ENCODE measurements at places on chromosomes 3 and 15.

- no peak for DNase-seq
Observed at GRCh38 chr15:53233801-53234200, 443.7 kb upstream of the ONECUT1 start.

GRCh38 chr3:175295248-175296130 lies 436.4 kb downstream of the NAALADL2 start:
- no peak for DNase-seq

DNA sequence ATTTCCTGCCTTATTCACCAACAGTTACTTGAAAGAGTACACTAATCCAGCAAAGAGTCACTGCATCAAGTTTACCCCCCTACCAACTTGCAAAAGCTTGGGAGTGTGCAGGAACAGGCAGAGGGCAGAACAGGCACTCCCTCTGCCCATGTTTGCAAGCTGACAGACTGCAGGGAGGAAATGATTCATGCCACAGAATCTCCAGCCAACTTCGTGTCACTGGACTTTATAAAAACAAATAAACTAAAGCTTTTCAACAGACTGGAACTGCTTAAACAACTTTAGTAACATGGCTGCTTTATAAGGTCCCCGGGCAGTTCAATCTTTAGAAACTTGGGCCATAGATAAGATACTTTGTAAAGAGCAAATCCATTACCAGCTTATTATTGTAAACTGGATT lies 129.5 kb downstream of the THRB start:
- DNase-seq = no peak

DNA sequence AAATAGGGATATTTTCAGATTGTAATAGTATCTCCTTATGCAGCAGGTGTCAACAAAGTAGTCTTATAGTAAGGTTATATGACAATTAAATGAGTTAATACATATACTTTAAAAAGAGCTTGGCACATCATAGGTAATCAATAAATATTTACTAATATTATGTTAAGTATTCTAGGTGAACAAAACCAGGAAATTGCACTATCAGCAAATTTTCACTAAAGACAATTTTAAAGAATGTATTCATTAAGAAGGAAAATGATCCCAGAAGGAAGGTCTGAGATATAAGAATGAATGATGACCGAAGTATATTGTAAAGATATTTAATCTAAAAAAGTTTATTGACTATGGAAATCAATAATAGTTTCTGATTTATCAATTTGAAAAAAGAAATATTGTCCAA lies 281.9 kb downstream of the ADAMTSL3 start:
- no peak for DNase-seq

DNA sequence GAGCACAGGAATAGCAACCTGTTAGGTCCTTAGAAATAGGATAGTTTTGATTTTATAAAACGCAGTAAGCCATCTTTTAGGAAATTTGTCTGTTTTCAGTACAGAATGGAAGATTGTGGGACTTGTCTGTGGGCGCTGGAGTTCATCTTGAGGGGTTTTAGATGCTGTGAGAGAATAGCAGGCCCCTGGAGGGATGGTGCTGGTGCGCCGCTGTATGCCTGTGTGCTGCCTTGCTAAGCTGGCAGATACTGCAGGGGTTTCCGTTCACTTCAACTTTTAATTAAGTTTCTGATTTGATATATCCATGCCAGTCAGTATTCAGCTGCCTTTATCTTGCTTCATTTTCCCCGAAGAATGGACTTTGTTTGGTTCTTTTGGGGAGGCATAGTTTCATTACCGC lies 4.2 kb downstream of the CACNA2D3 start:
- no peak for DNase-seq

DNA sequence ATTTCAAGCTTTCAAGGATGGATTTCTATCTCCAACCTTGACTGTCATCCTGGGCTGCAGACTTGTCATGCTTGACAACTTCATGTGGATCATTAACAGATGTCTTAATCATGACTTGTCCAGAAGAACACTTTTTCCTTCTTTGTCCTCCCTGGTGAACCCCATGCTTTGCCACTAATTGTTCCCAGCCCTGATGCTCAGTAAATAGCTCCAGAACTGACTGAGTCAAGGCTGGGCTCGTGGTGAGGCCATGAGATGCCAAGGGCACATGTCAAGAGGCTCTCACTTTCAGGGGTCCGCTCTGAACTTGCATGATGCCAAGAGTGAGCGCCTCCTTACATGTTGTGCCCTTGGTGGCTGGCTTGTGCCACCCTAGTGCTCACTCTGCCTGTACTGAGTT lies 48.9 kb upstream of the KY start:
- no peak for DNase-seq

DNA sequence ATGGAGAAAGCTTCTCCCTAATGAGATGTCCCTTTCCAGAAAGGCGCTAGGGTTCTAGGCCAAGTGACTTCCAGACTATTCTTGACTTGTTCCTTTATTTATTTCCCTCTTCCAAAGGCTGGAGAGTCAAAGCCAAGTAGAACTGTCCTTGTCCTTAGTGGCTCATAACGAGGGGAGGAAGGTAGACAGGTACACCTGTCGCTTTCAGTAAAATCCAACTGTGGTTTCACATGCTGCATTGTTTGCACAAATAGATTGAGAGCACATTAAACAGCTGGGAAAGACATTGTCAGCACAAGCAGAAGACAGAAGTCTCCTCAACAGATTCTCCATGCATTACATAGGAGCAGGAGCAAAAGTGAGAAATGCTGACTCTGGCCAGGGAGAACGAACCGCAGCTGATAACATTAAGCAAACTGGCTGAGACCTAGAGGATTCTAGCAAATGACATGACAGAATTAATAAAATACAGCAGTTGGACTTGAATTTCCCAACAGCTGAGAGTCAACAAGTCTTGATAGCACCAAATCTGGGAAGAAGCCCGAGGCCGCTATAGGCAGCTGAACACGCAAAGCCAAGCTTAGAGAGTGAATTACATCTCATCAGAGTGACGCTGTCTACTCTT lies 227.7 kb downstream of the TLE3 start:
- DNase-seq = no peak

- DNase-seq = no peak
Observed at GRCh38 chr15:36185845-36186244, 393.6 kb upstream of the CDIN1 start.

GRCh38 chr3:115533218-115533617 lies 90.1 kb upstream of the GAP43 start:
- no peak for DNase-seq

GRCh38 chr15:93066834-93067648 lies 22.0 kb downstream of the RGMA start:
- no peak for DNase-seq

DNA sequence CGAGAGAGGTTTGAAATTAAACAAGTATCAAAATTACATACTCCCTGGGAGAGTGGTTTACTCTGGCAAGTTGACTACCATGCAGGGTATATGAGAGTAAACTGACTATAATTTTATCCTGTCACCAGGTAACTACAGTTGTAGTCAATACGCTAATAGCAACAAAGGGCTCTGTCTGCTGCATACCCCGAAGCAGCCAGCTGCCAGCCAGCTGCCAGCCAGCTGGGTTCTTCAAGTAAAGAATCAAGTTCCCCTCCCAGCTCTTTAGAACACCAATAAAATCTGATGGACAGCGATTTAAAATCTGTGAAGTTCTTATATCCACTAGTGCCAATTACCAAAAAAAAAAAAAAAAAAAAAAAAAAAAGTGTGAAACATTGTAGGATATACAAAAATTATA lies 417.7 kb upstream of the CFAP20DC start:
- no peak for DNase-seq

DNA sequence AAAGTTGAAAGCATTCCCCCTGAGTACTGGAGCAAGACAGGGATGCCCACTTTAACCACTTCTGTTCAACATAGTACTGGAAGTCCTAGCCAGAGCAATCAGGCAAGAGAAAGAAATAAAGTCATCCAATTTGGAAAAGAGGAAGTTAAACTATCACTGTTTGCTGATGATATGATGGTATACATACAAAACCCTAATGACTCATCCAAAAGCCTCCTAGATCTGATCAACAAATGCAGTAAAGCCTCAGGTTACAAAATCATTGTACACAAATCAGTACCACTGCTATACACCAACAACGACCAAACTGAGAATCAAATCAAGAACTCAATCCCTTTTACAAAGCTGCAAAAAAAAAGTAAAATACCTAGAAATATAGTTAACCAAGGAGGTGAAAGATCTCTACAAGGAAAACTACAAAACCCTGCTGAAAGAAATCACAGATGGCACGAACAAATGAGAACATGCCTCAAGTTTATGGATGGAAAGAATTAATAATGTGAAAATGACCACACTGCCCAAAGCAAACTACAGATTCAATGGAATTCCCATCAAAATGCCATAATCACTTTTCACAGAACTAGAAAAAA lies 40.3 kb downstream of the RPL39L start:
- DNase-seq = no peak

DNA sequence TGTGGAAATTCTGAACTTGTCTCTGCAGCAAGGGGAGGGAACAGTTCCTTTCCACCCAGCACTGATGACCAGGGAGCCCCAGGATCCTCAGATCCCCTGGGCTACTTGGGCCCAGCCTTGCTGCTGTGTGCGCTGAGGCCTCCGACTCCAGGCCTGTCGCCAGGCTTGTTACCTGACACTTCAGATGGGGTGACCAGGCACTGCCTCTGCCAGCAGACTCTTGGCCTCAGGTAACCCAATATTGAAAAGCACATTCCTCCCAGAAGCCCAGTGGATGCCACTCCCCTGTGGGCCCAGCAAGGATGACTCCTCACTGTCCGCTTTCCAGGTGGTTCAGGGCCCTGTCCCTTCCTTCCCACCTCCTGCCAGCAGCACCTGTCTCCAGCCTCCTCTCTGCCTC lies 3.5 kb upstream of the PLA2G4E start:
- no peak for DNase-seq

GRCh38 chr15:74502301-74502700 lies 38.7 kb upstream of the ARID3B start:
- DNase-seq = no peak

GRCh38 chr3:60142009-60142408 lies 1092.2 kb upstream of the CFAP20DC start:
- no peak for DNase-seq
